8988T (cell line): ENCODE measurements at places on chromosomes 11 and 22.
A peak's percentile ranks its signal among the peaks of the same experiment; 100 is the strongest.

DNA sequence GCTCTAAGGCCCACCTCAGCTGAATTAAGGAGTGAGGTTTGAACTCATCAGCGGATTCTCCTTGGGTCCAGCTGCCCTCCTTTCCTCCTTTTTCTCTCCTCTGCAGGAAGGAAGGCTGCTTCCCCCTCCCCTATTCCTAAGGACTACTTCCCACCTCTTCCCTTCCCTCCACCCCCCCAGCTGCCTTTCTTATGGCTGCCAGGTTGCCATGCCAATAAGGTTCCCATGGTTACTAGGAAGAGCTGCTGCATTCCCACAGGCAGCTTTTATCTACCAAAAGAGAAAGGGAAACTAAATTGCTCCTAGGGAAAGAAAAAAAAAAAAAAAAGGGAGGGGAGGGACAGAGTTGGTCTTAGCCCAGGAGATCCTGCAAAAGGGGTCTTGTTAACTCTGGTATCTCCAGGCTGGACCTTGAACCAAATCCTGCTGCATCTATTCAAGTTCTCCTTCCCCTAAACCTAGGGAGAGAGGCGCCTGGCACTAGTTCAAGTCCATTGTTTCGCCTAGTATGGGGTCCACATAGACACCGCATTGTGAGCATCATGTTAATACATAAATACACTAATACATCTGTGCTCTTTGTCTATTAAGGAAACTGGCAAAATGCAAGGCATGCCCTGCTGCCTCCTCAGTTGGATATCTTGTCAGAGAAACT, 21.2 kb upstream of the FEZ1 start:
- no peak for DNase-seq

GRCh38 chr11:30921811-30922210, 335.7 kb upstream of the MPPED2 start:
- DNase-seq: no peak

- no peak for DNase-seq
These were observed 10.3 kb upstream of the GAS2 start for GRCh38 chr11:22656130-22656529.

DNA sequence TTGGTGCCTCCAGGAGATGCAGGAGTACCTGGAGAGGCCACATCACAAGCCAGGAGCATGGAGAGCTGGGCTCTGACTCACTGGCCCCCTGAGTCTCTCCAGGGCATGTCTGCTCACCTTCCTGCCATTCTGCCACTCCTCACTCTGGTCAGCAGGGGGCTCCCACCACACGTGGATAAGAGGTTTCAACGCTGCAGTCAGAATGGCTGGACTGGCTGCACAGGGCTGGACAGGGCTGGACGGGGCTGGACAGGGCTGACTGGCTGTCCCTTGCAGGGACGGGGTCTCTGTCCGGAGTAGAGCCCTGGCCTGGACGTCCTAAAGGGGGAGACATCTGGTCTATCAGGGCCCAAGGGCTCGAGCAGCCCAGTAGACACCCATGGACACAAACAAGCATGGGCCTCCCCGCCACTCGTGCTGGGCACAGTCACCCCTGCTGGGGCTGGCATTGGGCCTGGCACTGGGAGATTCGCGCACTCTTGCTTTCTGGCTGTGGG, 34.6 kb downstream of the CYTH4 start:
- DNase-seq: peak; percentile 83

DNA sequence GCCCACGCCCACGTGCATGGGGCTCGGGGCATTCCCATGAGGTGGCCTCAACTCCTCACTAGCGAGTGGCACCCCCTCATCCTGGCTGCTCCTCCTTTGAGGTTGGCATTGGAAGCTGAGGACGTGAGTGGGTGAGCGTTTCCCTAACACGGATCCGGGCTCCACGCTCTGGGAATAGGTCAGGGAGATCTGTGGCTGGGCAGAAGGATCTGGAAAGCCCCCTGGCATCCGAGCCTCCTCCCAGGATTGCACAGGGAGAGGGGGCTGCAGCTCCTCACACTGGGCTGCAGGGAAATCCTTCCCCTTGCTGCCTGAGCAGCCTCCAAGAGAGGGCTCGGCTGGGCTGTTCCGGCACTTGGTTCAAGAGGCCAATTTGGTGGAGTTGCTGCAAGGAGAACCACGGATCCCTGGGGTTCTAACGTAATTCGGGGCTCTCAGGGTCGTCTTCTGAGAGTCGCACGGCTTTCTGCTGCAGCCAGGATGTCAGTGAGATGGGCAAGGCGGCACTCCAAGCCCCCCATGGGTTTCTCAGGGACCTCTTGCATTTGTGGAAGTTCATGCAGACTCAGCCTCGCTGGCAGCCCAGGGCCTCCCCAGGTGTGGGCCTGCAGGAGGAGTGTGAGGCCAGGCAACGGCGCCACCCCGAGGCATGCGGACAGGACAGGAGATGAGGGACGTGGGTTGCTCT, 1119.0 kb downstream of the BRD1 start:
- DNase-seq: no peak

DNA sequence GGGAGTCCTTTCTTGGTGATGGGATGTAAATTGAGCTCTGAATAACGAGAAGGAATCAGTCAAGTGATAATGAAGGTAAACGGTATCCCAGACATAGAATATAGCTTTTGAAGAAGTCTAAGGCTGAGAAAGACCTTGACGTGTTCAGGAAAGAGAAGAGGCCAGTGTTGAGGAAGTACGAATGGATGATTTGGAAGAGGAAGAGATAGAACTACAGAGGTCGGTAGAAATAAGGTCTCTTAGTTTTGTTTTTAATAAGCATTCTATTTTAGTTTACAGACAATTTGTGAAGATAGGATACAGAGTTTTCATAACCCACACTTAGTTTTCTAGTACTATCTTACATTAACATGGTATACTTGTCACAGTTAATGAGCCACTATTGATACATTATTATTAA, 1598.1 kb downstream of the FAM181B start:
- no peak for DNase-seq

GRCh38 chr11:131371791-131372104, 1.3 kb downstream of the NTM start:
- DNase-seq: no peak

DNA sequence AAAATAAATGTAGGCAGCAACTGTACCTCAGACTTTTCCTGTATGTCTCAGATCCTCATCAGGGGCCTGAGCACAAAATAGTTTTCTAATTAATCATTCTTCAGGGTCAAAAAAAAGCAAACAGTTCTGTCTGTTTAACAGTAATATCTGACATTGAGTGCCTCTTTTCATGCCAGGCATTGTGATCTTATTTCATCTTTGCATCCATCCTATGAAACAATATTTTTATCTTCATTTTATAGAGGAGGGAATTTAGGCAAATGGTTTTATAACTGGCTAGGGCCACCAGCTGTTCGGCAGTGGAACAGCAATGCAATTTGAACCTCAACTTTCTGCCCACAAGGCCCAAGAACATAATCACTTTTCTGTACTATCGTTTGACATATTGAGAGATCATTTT, 145.6 kb downstream of the WNT7B start:
- no peak for DNase-seq

DNA sequence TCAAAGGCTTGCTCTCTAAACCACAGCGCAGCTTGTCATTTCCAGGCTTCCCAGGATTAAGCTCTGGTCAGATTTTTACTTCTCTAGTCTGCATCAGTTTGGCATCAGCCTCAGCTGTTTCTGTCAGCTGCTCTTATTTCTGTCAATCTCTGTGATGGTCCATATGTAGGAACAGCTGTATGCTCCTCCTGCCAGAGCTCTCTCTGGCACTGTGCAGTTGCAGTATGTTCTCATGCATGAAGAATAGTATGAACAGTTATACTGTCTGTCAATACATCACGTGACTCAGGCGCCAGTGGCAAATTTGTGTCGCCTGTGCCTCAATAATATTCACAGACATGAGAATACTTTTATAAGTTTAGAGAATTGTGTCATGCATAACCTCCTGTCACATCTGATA, 6.7 kb downstream of the OR6M1 start:
- DNase-seq: no peak

DNA sequence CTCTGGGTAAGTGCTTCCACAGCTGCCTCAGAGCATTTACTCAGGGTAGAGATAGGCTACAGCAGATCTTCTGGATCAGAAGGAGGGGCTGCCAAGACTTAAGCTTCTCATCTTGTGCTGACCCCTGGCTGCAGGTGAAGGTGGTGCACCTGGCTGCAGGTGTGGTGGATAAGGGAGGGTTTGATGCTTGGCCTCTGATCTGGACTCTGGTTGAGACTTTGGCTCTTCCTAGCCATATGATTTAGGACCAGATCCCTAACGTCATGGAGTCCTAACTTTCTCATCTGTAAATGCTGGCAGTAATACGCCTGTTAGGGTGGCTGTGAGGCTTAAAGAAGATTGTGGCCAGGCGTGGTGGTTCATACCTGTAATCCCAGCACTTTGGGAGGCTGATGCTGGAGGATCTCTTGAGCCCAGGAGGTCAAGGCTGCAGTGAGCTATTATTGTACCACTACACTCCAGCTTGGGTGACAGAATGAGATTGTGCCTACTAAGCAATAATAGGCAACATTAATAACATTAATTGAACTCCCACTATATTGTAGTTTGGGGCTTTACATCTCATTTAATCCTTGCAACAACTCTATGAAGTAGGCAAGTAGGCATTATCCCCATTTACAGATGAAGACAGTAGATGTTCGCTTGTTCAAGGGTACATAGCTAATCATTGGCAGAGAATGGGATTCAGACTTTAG, 10.7 kb downstream of the DTX4 start:
- DNase-seq: peak; percentile 40

DNA sequence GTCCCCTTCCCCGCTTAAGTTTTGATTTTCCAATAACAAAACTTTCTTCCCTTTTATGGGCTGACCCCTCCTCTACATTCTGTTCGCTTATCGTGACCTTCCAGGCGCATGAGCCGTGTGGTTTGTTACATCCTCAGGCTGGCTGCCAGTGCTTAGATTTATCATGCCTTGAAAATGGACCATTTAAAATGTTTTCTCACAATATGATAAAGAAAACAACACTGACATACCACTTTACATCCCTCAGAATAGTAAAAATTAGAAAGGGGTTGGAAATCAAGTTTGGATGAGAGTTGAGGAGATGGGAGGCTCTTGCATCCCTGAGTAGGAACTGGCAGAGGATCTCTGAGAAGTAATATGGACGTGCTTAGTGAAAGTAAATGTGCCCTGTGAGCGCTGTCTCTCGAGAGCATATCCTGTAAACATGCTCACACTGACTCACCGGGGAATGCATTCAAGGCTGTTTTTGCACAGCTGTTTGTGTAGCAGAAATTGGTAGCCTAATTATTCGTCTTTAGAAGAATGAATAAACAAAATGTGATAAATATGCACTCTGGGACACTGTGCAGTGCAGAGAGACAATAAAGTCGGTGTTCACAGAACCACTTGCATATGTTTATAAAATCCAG, 17.1 kb upstream of the TOLLIP start:
- no peak for DNase-seq

DNA sequence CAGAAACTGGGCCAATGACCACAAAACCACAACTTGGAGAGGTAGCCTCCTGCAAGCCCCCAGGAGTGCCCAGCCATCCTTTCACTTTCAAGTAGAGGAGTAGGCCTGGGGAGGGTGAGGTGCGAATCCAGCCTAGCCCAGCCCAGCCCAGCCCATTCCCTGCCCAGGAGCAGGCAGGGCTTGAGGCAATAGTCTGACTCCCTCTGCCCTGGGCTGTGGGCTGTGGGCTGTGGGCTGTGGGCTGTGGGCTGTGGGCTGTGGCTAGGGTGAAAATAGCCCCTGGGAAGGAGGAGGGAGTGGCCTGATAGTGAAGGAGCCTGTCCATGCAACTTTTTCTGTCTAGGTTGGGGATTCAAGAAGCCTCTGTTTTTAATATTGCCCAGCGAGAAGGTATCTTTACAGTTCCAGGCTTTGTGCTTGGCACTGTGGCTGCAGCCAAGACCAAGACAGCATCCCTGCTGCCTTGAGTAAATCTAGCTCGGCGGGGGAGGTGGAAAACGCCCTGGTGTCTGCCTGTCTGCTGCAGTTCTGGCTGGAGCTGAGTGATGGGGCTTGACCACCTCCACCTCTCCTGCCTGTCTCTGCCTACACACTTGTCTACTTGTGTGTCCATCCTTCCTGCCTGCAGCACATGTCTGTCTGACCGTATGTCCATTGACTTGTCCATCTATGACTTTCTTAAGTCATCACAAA, 40.7 kb downstream of the LMO1 start:
- DNase-seq: no peak

DNA sequence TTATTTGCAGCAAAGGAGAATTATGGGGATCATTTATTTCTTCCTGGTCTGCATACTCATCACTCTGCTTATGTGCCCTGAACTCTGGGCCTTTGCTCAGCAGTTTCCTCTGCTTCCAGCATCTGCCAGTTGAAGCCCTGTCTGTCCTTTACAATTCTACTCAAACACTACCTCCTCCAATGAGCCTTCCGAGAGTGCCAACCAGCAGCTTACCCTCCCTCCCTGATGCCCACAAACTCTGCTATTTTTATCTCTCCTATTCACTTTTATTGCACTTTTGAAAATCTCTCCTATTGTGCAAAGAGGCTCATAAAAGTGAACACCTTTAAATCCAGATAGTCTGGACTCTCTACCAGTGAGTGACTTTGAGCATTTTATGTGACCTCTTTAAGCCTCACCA, 3.6 kb upstream of the ME3 start:
- no peak for DNase-seq
